ENCODE measurements at places on chromosomes 3 and 15.

DNA sequence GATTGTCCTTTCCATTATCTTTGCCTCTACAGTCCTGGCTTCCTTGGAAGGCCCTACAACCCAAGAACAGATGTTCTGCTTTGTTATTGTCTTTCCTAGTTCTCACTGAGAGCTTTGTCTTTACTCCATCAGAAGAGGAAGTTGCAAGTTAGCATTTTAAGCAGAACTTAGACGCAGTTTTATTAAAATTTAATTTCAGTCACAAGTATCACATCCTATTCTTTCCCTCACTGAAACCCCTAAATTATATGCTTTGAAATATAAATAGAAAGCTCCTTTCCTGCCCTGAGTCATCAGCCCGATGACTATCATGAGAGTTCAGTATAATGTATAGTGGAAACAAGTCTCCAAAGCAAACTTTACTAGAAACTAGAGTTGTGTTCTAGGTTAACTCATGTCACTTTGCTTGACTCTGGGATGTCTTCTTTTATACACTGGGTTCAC lies 291.2 kb upstream of the RBMS3 start:
- no peak for DNase-seq

- no peak for DNase-seq
These were observed 225.9 kb upstream of the GAP43 start for GRCh38 chr3:115397433-115397832.

- no peak for DNase-seq
These were observed 2.2 kb downstream of the TAGLN3 start for GRCh38 chr3:112000966-112001365.

DNA sequence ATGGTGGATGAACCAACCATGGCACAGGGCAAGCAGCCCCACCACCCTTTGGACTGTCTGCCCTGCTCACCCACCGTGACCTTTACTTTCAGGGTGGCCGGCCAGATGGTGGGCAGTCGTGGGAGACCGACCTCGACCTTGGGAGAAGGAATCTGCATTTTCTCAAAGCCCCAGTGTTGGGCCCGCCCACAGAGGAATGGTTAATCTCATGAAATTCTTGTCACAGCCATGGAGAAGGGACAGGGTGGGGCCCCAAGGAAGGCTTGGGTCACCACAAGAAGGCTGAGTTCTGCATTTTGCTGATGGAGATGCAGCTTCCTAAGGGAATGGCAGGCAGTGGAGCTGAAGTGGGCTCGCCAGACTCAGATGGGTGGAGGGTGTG lies 2.9 kb downstream of the PLXND1 start:
- no peak for DNase-seq

DNA sequence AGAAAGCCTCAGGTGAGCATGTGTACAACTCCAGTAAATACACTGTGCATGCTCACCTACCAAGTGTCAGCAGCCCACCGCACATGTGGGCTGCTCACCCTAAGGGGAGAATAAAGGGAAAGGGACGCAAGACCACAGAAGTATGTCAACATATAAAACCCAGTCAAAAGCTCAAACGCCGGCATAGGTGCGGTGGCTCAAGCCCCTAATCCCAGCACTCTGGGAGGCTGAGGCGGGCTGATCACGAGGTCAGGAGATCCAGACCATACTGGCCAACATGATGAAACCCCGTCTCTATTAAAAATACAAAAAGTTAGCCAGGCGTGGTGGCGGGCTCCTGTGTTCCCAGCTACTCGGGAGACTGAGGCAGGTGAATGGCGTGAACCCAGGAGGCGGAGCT lies 732.1 kb downstream of the ZPLD1 start:
- DNase-seq: no peak

- no peak for DNase-seq
These were observed 295.7 kb upstream of the ROBO1 start for GRCh38 chr3:80063535-80063934.

DNA sequence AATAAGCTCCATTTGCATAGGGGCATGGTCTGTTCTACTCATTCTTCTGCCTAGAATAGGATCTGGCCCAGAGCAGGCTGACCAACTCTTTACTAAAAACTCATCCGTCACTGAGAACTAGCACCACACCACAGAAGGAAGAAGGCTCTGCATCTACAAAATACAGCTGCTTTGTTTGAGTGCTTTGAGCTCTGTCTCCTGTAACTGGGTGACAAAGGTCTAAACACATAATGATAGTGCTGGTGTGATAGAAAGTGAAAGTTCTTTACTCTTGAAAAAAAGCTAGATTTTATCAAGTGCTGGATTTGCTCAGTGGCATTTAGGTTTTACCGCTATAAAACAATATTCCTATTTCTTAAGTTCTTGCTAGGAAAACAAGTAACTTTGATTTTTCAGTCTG lies 140.7 kb downstream of the FHIT start:
- DNase-seq: no peak

DNA sequence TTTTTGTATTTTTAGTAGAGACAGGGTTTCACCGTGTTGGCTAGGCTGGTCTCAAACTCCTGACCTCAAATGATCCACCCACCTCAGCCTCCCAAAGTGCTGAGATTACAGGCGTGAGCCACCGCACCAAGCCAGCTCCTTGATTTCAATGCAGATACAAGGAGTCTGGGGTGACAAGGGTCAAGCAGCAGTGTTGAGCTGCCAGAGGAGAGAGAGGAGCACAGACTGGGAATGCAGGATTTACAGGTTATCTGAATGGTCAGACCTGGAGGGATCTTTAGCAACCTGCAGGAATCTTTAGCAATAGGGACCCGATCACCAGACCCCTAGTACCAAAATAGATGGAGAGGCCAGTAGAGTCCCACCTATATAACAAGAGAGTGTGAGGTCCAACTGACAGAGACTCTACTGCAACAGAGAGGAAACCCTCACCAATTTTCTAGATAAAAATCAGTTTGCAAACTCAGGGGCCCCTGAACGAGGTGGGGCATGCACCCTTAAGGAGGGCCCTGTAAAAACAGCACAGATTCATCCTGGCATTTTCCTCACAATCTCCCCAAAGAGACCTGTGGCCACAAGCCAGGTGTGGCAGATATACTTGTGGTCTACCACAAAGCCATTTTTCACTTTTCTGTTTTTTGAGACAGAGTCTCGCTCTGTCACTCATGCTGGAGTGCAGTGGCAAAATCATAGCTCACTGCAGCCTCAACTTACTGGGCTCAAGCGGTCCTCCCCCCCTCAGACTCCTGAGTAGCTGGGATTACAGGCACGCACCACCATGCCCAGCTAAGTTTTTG lies 10.7 kb upstream of the SHISA5 start:
- DNase-seq: no peak

DNA sequence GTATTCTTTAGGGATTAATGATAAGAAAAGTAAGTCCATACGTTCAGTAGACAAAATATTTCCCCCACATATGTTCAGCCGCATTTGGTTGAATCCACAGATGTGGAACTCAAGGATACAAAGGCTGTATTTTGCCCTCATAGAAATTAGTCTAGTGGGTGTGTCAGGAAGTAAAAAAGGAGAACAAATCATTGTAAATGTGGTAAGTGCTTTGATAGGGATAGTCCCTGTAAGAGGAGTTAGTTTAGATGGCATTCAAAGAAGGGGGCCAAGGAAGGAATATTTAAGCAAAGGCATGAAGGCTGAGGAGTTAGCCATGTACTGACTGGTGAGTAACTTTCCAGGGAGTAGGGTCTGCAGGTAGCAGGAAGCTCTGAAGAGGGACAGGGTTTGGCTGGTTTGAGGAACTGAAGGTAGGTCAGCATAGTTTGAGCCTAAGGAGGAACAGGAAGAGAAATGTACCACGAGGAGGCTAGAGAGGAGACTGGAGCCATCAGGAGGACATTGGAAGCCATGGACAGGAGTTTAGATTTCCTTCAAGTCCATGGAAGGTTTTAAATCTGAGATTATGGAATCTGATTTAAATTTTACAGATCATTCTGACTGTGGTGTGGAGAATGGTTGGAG lies 98.8 kb downstream of the MME start:
- DNase-seq: no peak

DNA sequence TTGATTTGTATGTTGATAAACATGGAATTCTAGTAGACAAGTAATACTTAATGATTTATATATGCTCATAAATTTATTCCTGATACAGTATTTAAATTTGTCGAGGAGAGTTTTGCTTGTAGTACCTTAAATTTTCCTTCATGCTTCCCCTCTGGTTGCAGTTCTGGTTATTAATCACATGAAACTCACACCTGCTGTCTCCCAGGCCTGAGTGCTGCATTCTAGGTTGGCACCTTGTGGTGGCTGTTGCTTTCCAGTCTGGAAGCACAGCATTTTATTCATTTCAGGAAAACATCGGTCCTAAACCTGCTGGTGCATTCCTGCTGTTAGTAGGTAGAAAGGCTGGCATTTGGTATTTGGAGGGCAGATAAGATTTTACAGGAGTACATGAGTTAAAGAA lies 44.9 kb downstream of the ATP1B3 start:
- no peak for DNase-seq

DNA sequence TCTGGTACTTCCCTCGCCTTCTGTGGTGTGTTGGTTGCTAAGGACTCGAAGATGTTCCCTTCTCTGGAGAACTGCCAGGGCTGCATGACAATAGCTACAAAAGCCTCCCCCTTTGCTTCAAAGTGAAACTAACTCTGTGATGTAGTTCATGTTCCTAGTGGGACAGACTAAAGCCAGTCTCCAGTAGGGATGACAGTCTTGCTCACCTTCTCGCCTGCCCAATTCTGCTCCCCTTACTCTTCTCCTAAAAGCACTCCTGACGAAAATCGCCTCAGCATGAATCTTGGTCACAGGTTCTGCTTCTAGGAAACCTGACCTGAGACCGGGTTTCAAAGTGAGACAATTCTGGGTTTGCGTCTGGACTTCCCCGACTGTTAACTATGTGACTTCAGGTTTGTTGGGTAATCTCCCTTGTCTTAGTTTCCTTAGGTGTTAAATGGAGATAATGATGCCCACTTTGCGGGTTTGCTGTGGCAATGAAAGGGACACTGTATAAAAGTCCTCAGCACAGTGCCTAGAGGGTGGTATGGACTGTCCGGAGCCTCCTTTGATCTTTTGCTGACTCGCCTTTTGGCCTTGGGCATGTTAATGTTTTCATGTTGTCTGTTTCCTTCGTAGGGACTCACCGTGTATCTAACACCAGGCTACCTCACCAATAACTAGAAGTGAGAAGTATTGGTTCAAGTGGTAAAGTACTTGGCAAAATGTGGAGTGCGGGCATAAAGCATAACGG lies 24.9 kb upstream of the THRB start:
- no peak for DNase-seq

GRCh38 chr3:172407872-172408271 lies 40.4 kb downstream of the GHSR start:
- no peak for DNase-seq
